Thoracic aorta (tissue), 2 donors: ENCODE measurements at places on chromosomes 6 and 20.

DNA sequence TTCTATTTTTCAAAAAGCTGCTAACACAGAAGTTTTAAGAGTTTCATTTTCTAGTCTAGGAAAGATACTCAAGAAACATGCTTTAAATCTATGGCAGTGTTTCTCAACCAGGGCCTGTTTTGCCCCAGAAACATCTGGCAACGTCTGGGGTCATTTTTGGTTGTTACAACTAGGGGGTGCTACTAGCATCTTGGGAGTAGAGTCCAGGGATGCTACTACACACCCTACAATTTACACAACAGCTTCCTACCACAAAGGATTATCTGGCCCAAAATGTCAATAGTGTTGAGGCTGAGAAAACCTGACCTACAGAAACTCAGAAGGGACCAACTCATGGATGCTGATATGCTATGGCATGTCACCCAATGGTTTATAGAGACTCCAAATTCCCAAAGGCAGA lies 24.4 kb downstream of the SERAC1 start:
- no peak for DNase-seq

DNA sequence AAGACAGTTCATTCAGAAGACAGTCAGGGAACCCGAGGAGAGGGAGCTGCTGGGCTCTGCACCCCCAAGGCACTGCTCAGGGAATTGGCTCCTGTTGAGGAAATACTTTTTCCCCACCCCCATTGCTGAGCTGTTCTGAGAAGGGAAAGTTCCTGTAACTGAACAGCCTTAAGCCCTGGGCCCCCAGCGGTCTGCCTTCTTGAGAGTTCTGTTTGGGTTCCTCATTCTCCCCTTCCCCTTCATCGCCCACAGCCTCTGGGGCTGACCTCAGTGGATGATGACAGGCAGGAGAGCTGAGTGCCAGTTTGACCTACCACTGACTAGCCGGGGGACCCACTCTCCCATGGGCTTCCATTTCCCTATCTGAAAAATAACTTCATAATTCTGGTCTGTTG lies 10.7 kb downstream of the HCK start:
- DNase-seq: no peak

DNA sequence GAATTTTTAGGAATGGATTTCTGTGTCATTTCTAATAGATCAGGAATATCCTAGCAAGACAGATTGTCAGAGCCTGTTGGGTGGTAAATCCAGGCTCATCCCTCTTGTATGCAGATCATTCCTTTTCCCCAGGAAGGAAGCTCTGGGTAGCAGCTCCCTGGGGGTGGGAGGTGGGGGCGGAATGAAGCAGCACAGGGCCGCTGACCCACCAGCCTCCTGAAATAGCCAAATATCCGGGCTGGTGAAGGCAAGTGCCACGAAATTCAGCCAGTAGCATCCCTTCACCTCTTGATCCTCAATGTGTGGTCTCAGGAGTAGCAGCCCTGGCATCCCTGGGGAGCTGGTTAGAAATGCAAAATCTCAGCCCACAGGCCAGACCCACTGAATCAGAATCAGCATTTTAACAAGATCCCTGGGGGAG lies 256.9 kb downstream of the LRFN2 start:
- DNase-seq: no peak

DNA sequence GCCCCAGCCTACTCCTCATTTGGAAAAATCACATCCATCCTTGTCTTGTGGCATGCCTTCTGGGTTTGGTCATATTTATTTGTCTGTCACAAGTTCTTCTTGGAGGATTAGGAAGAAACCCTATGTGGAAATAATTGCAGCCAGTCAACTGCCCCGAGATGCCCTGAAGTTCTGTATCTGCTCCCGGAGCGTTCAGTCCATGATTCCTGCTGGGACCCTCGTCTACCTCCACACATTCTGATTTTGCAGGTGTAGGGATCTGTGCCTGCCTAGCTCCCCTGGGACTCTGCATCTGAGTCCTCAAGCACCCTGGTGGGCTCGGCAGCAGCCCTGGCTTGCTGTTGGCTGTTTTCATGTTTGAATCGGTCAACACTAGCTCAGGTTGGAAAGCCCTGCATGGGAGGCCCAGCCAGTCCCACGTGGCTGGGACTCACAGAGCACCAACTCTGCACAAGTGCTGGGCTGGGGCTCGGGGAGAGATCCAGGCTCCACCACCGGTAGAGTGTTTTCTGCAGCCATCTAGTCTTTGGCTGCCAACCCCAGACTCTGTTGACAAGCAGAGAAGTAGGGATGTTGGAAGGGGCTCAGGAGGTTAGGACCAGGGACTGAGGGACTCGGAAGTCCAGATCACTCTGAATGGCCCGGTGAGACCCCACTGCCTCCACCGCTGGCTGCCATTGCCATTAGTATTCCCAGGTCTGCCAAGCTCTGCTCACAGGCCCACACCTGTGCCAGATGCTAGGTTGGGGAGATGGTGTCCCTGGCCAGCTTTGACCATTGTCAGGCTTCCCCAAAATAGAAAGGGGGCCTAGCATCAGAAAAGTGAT lies 183.5 kb upstream of the CST7 start:
- DNase-seq: no peak

DNA sequence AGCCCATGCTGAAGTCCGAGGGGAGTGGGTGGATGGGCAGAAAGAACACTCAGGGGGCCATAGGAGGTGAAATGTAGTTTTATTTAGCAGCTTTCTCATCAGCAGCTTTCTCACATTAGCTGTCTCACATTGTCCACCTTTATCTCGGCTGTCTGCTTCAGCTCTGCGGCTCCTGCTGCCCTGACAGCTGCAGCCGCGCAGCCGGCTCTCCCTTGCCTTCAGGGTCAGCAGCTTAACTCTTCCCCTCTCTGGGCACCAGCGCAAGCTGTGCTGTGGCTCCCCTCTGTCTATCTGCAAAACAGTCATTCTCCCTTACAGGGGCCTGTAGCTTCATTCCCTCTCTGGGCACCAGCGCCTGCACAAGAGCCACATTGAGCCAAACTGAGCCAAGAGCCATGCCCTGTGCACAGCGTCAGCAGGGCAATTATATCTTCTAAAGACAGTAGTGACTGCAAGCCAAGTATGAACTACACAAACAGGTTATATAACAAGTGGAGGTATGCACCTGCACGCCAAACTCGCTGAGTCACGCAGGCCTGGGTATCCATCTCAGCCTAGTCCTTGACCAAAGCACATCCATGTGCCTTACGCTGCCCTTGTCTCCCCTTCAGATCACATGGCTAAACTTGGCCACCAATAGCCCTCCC lies 198.8 kb downstream of the EYA2 start:
- DNase-seq: no peak

- DNase-seq: no peak
These were observed 1.4 kb upstream of the STX11 start for GRCh38 chr6:144148886-144149285.

DNA sequence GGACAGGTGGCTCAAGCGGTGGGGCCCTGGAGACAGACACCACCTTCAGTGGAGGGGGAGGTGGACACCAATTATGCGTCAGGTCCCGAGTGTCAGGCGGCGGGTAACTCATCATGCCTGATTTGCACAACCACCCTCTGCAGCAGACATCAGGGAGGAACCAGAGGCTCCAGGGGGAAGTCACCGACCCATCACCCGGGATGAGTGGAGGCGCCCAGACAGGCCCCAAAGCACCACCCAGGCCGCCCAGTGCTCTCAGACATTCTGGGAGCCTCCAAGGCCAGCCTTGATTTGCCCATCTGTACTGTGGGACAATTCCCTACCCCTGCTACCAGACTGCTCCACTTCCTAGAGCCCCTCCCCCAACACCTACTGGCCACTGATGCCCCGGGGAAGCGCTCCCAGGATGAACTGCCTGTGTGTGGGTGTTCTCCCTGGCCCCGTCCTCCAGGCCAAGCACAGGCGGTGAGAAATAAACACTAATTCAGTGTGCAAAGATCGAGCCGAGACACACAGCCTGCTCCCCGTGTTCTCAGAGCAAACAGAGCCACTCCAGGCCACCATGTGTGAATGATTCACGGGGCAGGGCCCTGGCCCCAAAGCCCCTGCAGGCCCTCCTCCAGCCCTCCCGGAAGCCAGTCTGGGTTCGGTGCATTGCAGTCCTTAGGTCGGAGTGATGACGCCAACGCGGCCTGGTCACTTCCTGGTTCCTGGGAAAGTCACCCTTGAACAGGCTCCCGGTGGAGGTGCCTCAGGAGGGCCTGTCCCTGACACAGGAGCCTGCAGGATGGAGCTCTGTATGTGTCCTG lies 107.2 kb downstream of the ASXL1 start:
- no peak for DNase-seq

DNA sequence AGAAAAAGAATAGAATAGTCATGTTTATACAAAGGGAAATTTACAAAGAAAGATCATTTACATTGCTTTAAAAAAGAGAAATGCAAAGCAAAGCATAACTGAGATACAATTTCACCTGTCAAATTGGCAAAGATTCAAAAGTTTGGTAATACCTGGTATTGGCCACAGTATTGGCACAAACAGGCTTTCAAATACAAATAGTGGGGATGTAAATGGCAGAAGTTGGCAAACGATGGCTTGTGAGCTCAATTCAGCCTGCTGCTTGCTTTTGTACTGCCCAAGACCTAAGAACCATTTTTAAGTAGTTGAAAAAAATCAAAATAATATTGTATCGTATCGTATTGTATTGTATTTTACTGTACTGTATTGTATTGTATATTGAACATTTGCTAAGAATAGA lies 194.5 kb upstream of the JAG1 start:
- no peak for DNase-seq

DNA sequence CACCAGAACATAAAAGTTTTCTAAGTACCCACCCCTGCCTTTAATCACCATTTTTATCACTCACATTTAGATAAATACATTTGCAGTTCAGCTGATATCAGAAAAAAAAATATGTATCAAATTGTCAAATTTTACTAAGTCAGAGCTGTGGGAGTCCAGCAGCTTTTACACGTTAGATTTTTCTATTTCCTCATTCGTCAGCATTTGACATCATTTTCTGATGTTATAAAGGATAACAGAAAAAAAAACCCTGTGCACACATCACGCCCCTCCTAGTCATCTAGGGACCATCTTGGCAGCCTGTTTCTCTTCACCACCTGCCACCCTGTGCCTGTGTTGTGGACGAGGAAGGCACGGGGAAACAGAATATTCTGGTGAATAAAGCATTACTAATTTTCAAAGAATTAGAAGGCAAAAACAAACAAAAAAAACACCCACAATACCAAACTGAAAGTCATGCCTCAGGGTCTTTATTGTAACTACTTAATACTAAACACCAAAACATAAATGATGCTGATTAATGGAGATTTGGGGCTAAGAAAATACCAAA lies 12.4 kb downstream of the B4GALT5 start:
- no peak for DNase-seq

- DNase-seq: no peak
These were observed 127.4 kb downstream of the CDH26 start for GRCh38 chr20:60085551-60086132.

- DNase-seq: no peak
These were observed 146.9 kb upstream of the SGK1 start for GRCh38 chr6:134464690-134465411.

GRCh38 chr6:33672808-33673207 lies 38.7 kb downstream of the UQCC2 start:
- peak; percentile 69 for DNase-seq

- DNase-seq: no peak
These were observed 3.6 kb downstream of the MAP3K7 start for GRCh38 chr6:90583179-90583835.

- no peak for DNase-seq
These were observed 826.9 kb upstream of the EYS start for GRCh38 chr6:66533921-66534404.

- peak; percentile 39 for DNase-seq
These were observed 108.2 kb upstream of the GMDS start for GRCh38 chr6:2353412-2354137.

GRCh38 chr6:6603317-6603716 lies 14.8 kb downstream of the LY86 start:
- DNase-seq: no peak

GRCh38 chr6:101662111-101662897 lies 268.8 kb downstream of the GRIK2 start:
- no peak for DNase-seq

- DNase-seq: no peak
These were observed 53.6 kb downstream of the MAP3K5 start for GRCh38 chr6:136738692-136739057.

DNA sequence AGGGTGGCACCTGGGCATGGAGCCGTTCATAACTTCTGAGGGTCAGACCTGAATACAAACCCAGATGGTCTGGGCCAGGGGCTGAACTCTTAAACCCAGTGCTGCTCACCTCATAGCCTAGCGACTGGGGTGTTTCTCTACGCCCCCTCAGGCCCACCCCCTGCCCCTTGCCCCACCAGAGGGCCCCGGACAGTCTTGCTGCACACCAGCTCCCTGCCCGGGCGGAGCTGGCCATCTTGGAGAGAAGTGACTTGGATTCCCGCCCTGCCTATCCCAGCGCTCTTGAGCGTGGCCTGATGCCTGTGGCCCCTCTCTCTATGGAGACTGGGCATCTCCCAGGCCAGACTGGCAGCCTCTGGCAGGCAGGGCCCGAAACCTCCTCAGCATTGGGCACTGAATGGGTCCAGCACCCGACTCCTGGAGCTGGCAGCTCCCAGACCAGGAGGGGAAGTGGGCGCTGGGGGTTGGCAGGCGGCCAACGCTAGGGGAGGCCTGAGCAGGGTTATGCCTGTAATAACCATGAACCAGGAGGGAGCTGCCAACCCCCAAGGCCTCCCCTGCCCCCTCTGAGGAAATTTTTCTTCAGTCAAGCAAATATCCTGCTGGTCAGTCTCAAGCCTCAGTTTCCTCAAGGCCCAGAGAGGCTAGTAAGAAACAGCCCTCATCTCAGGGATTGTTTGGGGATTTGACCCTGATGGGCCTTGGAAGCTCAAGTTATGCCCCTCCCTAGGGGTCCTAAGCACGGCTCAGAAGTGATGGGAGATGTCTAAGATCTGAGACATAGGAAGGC lies 169.5 kb downstream of the VEGFA start:
- no peak for DNase-seq

DNA sequence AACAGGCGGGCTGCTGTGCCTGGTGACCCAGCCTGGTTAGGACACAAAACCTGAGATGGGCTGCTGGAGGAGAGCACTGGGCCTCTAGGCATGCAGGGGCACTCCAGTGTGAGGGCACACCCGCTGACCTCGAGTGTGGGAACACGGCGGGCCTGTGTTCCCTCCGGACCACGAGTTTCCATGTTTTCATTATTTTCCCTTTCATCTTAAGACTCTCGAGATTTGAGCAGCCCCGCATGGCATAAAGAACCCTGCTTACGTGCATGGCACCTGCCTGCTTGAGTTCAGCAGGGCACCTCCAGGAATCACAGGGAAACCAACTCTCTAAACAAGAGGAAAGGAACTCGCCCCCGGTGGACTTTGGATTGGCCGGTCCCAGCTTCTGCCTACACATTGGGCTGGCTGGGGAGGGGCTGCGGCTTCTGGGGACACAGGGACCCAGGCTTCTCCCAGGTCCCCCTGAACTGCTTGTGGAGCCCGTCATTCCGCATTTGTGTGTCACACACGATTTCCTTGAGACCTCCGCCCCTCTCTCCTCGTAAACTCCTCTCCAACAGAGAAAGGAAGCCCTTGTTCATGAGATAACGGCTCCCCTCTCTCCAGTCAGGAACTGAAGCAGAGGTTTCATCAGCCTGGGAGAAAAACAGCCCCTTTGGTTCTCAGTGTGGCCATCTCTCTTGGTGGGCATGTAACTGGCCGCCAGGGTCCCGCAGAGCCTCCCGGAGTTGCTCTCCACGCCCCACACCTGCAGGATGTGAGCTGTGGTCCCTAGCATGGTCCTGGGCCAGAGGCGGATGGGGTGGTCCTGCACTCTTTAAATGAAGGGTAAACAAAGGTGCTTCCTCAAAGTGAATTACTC lies 181.8 kb downstream of the TTLL2 start:
- no peak for DNase-seq
